Fibroblast of skin of right quadriceps (primary cell): ENCODE measurements at places on chromosomes 13 and 19.

DNA sequence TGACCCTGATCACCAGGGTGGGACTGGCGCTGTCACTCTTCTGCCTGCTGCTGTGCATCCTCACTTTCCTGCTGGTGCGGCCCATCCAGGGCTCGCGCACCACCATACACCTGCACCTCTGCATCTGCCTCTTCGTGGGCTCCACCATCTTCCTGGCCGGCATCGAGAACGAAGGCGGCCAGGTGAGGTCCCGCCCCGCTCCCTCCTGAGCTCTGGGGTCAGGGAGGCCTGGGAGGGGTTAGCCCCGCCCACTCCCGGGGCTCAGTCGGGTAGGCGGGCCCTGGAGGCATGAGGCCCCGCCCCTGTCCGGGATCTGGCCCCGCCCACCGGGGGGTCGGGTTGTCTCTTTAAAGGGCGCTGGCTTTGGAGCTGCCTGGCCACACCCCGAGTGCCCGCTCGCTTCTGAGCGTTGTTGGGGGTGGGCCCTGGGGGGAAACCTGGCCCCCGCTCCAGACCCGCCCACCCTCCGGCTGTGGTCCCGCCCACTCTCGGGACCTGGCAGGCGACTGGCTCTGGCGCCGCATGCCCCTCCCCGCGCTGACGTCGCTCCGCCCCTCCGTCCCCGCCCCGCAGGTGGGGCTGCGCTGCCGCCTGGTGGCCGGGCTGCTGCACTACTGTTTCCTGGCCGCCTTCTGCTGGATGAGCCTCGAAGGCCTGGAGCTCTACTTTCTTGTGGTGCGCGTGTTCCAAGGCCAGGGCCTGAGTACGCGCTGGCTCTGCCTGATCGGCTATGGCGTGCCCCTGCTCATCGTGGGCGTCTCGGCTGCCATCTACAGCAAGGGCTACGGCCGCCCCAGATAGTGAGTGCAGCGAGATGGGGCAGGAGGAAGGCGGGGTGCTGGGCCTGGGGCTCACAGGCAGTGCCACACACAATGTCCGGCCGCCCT, 13.1 kb downstream of the DDX39A start:
- DNase-seq = peak; percentile 84

DNA sequence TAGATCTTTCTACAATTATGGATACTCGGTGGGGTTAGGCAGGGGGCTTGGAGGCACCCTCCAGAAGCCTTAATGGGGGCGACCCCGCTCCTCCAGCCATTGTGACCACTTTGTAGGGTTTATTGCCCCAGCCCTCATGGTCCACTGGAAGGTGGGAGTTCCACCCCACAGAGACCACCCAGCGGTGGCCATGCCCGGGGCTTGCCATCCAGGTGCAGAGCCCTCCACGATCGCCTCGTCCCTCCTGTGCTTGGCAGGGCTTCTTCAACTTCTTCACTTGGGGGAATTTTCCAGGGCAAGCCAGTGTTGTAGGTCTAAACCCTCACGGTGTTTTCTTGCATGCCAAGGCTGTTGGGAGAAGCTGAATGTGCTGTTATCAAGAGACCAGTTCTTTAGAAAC, 16.1 kb downstream of the ZNF536 start:
- no peak for DNase-seq

DNA sequence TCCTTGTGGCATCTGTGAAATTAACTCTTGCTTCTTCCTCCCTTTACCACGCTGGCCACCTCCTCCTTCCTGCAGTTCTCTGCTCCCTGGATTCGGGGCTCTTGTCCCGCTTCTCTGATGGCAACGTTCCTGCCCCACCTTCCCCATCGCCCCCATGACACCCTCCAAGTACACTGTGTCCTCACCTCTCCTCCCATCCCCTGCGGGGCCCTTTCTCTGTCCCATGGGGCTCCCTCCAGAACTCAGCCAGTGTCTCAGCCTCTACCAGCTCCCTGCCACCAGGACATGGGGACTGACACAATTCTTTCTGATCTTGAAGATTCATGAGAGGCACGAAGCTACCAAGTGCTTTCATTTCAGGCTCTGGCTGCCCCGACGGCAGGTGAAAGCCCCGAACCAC, 9.1 kb downstream of the CARS2 start:
- no peak for DNase-seq

- DNase-seq = peak; percentile 63
Measured at GRCh38 chr19:38213911-38214625, 10.0 kb downstream of the DPF1 start.

DNA sequence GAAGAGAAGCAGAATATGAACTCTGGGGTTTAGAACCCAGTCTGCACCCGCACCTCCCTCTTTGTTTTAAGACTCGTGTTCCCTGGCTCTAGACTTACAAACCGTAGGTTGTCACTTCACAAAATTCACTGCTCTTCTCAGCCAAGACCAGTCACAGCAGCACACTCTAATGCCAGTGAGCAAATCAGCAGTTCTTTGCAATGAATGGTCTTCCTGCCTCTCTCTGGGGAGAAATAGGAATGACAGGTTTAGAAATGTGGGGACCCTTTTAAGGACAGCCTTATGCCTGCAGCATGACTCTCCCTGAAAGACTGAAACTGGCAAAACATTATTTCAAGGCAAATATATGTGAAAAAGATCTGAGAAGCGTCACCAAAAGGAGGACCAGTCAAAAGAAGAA, 156.9 kb downstream of the KCTD15 start:
- DNase-seq = no peak

DNA sequence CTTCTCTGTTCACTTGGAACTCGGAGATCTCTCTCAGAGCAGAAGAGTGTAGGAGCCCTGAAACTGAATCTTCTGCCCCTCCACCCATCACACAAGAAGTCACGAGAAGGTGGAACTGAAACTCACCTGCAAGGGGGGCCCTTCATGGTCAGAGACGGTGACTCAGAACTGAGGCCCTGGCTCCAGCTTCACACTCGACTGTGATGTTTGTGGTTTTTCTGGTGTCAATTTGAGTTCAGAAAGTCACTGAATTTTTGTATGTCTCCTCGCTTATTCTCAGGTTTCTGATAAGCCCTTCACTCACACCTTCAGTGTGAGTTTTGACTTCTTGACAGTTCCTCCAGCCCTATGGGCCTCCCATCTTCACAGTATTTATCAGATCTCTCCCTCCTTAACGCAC, 23.1 kb downstream of the SIGLEC5 start:
- DNase-seq = no peak

DNA sequence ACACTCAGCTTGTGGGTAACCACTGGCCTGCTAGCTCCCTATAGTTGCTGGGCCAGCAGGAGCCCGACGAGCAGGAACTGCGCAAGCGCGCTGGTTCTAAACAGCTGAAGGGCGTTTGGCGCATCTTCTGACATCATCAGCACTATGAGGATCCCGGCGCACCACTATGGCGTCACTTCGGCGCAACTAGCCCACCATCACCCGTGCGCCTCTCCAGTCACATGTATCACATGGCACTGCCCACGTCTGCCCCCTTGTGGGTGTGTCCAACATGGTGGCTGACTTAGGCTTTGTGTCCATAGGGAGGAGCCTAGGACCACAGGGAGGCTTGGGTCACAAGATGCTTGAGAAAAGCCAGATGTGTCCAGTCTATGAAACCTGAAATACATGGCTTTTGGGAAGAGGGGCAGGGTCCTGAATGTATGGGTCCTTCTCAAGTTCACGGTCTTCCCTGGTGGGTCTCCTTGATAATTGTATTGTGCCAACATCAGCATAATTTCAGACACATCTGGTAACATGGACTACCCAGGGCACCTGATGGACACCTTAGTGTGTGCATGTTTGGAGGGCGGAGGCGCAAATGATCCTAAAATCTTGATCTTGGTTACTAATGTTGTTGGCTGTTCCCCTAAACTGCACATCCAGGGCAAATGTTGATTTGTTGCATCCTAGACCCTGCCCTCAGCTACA, 18.0 kb downstream of the KLK4 start:
- DNase-seq = no peak

DNA sequence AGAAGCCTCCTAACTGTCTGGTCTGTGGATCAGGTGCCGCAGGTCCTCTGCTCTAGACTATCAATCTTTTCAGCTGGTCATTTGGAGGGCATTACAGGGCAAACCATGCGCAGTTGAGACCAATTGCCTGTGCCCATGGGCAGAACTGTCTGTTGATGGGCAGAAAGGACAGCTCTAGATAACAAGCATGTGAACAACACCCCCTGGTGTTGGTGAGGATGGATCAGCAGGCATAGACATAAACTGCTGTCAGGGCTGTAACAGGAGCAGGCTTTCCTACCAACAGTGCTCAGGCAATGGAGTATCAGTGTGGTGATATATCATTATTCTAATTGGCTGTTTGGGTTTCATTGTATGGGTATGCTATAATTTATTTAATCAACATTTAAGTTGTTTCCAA, 104.7 kb upstream of the KL start:
- peak; percentile 28 for DNase-seq

- DNase-seq = no peak
Measured at GRCh38 chr19:49554701-49555181, 25.6 kb downstream of the NOSIP start.

DNA sequence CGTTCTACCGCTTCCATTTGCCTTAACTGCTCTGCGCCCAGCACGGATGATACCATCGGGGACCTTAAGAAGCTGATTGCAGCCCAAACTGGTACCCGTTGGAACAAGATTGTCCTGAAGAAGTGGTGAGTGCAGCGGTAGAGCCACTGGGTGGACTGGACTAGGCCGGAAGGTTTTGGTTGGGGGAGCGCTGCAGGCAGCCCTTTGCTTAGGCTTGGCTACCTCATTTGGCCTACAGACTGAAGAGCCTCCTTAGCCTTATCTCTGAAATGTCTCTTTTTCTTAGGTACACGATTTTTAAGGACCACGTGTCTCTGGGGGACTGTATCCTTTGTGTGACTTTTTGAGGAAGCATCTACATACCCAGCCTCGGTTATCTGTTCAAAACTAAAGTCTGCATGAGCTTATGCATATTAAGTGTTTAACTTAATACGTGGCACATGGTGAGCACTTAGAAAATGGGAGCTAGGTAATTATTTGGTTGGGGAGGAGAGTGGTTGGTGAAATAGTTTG, 889 bp downstream of the UBL5 start:
- DNase-seq = no peak

GRCh38 chr13:74372511-74372910, 238.3 kb upstream of the KLF12 start:
- no peak for DNase-seq
